ENCODE measurements at places on chromosomes 6 and 20. TPM values are rescaled to one million over a fixed set of nuclear protein-coding genes. Genes with fewer than 3 reads are reported as not detected.

The KATNA1 gene
- 11.5 TPM for total RNA-seq

The LY6G6F gene
- not detected for total RNA-seq

The SULF2 gene
- 89.4 TPM for total RNA-seq

The TFAP2A gene
- 0.52 TPM for total RNA-seq

The BEND6 gene
- total RNA-seq = 18.5 TPM

The SPEF1 gene
- total RNA-seq = not detected

The EDN3 gene
- not detected for total RNA-seq

The HDGFL1 gene
- not detected for total RNA-seq

Data from posterior vena cava (tissue), 2 donors.